Upper lobe of left lung (tissue), 6 donors: ENCODE measurements at places on chromosomes 6 and 20.

DNA sequence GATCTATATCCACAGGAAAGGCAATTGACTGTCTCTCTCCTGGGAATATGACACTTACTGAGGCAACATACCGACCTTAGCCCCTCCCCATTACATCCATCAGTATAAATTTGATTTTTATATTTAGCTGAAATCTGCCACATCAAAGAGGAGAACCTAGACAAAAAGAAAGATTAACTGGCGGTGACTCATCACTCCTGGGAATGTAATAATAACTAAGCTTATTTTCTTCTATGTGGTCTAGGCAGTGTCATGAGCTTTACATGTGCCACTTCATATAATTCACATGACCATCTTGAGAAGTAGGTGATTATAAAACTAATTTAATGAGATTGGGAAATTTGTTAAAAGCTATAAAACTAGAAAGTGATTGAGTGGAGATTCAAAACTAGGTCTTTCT, 520.0 kb upstream of the HS3ST5 start:
- DNase-seq = no peak

DNA sequence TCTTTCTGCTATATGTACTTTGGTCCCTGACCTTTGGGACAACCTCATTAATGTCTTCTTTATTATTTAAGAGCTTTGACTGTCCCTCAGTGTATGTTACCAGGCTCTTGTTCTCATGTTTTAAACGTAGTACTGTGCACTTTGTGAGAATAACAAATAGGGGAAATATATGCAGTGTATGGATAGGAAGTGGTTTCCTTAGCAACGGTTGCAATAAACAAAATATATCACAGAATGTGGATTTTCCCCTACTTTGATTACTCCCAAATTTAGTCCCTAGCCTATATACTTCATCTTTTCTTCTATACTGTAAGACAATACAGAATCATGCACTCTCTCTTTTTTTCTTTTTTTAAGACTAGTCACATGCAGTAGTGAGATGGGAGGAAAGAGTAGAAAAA, 123.8 kb upstream of the AKIRIN2 start:
- DNase-seq = no peak

DNA sequence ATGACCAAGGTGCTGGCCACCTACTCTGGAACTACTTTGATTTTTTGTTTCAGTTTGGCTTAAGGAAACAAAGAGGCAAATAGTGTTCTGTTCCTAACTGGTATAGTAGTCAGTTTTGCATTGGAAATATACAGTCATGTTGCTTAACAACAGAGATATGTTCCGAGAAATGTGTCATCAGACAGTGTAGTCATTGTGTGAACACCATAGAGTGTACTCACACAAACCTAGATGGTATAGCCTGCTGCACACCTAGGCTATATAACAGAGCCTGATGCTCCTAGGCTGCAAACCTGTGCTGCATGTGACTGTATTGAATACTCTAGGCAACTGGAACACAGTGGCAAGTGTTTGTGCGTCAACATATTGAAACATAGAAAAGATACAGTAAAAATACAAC, 80.4 kb downstream of the ARID1B start:
- no peak for DNase-seq

- no peak for DNase-seq
Measured at GRCh38 chr6:14224359-14225103, 107.0 kb downstream of the CD83 start.

DNA sequence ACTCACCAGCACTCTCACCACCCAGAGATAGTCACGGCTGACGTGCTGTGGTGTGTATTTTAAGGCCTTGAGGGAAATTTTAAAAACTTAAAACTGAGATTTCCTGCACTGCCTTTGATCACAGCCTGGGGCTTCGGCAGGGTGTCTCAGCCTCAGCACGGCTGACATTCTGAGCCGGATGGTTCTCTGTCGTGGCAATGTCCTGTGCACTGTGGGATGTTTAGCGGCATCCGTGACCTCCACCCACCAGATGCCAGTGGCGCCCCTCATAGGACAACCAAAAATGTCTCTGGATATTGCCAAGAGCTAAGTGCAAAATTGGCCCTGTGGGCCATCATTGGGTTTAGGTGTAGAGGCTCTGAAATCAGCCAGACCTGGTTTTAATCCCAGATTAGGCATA, 142.2 kb upstream of the KCNG1 start:
- DNase-seq = no peak

DNA sequence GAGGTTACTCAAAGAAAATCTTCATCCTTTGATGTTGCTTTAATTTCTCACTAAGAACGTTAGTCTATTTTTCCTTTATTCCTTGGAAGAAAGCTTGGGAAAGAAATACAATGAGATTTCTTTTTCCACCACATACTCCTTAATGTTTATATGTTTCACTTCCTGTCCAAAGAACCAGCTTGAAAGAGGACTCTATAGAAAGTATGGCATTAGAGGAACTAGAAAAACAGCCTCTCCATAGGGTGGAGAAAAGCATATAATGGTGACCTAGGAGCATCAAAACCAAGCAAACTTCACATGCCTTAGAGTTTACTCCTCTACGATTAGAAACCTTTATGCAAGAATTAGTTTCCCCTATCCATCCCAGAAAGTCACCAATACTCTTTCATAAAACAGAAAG, 131.1 kb downstream of the OPRM1 start:
- no peak for DNase-seq

DNA sequence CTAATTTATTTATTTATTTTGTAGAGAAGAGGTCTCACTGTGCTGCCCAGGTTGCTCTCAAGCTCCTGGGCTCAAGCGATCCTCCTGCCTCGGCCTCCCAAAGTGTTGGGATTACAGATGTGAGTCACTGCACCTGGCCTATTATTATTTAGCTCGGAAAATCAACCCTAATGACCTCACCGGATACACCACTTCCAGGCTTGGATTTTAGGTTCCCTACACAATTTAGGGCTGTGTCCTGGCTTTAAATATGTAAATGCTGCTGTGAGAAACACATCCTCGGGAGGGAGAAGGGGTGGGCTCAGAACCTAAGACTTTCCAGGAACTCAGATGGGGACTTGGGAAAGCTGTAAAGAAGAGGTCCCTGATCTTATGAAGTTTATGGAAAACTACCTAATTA, 51.0 kb upstream of the SLC32A1 start:
- DNase-seq = no peak
